ENCODE measurements at places on chromosomes 1 and 21.
A peak's percentile ranks its signal among the peaks of the same experiment; 100 is the strongest.

- DNase-seq: no peak
Measured at GRCh38 chr1:74534241-74534640, 21.8 kb upstream of the LRRC53 start.

DNA sequence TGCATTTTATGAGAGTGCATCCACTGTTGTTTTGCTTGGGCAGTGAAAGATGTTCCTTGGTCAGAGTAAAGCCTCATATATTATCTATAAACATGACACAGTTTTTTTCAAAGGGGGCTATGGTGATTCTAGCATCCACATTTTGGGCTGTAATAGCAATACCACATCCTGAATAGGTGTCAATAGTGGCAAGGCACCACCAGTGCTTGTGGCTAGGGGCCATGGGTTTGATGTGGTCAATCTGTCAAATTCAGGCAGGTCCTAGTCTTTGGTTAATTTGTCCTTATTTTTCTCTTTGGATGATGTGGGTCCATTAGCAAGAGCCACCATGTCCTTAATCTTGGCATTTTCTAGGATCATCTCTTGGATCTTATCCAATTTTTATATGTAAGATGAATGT is 13.1 kb downstream of the CD1E start:
- no peak for DNase-seq

DNA sequence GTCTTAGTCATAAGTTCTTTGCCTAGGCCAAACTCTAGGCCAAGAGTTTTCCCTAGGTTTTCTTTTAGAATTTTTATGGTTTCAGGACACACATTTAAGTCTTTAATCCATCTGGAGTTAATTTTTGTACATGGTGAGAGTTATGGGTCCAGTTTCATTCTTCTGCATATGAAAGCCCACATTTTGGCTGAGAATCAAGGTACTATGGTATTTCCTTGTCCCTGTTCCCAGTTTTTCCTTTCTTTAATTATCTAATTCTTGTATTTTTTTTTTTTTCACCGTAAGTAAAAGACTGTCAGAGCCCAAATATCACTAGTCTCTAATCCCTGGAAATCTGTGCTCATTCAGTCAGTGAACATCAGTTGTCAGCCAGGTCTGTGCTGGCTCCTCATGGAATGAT is 105.4 kb downstream of the MAP3K21 start:
- no peak for DNase-seq

DNA sequence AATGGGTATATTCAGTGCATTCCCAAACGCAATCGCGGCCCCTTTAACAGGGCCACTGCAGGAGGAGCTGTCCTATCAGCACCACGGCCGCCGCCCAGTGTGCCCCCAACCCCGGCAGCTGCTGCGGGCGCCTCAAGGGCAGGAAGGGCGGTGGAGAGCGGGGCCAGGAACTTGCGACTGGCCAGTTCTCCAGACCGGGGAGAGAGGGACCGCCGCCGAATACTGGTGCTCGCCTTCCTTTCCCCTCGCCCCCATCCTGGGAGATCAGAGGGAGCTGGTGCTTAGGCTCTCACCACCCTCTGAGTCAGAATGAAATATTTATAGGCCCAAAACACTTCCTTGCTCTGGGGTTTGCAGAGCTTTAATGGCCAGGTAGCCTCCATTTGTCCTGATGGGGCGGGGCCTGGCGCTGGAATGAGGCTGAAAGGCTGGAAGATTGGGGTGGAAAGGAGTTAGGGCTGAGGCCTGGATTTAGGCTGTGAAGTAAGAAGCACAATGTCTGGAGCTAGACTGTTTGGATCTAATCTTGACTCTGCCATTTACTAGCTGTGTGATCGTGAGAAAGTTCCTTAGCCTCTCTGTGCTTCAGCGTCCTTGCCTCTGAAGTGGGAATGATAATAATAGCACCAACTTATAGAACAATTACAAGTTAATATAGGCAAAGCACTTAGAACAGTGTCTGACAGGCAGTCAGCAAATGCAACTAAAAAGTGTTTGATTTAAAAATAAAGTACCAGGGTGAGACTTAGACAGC is 75.5 kb downstream of the NAV1 start:
- peak; percentile 46 for DNase-seq

DNA sequence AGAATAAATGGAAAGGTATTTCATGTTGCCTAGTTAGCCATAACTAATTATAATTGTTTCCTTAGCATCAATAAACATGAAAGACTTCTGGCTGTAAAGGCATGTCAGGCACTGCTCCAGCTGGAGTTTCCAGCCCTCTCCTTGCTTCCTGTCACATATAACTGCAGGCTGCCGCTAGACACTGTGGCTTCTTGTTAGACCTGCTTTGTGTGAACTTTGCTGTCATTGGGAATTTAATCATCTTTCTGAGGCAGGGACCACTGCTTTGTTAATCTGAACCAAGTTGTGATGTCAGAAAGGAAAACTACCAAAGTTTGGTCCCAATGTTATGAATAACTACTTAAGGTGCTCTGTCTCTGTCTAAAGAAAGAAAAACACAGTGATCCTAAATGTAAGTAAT is 90.3 kb upstream of the DUSP10 start:
- DNase-seq: no peak

DNA sequence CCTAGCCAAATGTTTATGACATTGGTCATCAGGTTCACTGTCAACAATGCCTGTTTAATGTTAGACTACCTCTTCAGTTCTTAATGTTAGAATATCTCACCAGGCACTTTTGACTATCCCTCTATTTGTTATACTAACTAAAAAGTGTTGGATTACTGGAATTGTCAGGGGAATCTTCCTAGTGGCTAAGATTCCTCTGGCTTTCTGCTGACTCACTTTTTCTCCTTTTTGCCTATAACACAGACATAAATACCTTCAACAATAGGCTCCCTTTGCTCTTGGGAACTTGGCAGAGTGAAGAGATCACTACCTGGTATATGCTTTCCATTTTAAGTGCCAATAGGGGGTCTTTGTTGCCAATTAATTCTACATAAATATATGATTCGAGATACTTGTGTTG is 68.5 kb downstream of the TMEM200B start:
- DNase-seq: no peak

GRCh38 chr1:228867108-228867950 is 132.1 kb downstream of the RHOU start:
- no peak for DNase-seq

- no peak for DNase-seq
Measured at GRCh38 chr1:63968663-63969440, 195.0 kb downstream of the ROR1 start.

DNA sequence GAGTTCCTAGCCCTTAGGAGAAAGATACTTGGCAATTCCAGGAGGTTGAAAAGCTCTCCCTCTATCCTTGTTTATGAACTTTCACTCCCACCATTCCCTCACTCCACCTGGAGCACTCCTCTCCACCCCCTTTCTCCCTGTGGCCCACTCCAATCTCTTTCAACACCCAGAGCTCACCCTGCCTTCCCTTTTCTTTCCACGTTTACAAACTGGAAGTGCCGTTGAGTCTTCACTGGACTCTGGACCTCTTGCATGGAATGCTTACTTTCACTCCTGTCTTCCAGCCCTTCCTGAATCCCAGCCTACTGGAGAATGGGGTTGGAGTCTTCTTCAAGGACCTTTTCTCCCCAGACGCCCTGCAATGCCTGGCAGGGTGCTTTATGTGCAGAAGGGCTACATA is 198.5 kb downstream of the RHOU start:
- no peak for DNase-seq

- no peak for DNase-seq
Measured at GRCh38 chr1:111793923-111794322, 38.2 kb downstream of the DDX20 start.

- no peak for DNase-seq
Measured at GRCh38 chr1:160713161-160713560, 1.5 kb upstream of the CD48 start.

DNA sequence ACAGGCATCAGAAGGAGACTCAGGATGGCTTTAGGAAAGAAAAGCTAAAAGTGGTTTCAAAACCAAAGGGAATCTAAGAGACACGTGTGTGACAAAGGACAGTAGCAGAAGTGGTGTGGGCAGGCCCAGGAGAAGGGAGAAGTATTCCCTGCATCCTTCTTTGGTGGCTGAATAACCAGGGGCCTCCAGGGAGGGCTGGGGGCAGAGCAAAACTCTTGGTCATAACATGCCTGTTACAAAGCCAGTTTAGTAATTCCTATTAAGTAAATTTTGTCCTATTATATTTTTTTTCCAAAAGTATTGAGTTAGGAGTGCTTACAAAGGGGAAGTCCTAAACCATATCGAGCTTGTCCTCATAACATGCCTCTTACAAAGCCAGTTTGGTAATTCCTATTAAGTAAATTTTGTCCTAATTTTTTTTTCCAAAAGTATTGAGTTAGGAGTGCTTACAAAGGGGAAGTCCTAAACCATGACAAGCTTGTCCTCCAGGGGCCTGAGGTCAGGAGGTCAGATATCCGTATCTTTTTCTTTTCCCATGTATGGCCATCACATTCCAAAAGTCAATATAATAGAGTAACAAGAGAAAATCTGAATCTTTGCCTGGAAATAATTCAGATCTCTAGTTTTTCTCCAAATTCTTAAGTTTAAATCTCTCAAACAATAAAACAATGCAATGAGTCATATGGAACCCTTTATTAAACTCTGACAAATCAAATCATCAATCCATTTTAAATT is 509.2 kb downstream of the LTN1 start:
- no peak for DNase-seq

- DNase-seq: peak; percentile 48
Measured at GRCh38 chr1:236489710-236490377, 33.9 kb upstream of the LGALS8 start.

- peak; percentile 8 for DNase-seq
Measured at GRCh38 chr1:241499910-241500309, 19.6 kb downstream of the FH start.
